Stimulated activated CD4-positive, alpha-beta T cell treated with anti-CD3 and anti-CD28 coated beads, Interleukin-4, amount 100 ng/mL, for 48 hours (primary cell): ENCODE measurements at places on chromosomes 7 and 10.

DNA sequence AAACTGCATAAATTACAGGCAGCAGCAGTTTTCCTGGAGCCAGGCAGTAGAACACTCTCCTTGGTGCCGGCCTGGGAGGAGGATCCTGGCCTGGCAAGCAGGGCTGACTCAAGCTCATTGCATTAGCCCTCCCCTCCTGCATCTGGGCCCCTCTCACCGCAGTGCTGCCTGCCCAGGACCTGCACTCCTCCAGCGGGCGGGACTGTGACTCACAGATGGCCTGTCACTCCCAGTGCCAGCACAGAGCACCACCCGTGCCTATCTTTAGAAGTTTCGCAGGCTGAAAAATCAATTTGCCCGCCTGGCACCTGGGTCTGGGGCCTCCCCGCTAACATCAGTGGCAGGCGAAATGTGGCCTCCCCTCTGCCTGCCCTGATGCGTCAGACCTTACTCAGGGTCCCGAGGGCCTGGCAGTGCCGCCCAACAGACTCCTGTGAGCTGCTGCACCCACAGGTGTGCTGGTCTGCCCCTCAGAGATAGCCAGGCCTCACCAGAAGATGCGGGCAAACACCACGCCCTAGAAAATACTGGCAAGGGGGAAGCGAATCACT, 123.8 kb downstream of the KCNMA1 start:
- no peak for DNase-seq

DNA sequence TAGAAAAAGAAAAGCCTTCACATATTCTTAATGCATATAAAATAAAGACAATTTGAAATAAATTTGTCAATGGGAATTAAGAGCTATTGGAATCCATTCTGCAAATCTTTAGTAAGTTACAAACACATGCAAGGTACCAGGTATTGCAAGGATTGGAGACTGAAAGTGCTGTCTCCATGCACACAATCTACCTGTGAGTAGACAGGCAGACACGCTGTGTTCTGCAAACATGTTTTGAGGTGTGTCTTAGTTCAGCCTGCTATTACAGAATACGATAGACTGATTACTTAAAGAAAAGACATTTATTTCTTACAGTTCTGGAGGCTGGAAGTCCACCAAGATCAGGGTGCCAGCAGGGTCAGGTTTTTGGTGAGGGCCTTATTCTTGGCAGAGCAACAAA, 10.0 kb downstream of the NMT2 start:
- no peak for DNase-seq

DNA sequence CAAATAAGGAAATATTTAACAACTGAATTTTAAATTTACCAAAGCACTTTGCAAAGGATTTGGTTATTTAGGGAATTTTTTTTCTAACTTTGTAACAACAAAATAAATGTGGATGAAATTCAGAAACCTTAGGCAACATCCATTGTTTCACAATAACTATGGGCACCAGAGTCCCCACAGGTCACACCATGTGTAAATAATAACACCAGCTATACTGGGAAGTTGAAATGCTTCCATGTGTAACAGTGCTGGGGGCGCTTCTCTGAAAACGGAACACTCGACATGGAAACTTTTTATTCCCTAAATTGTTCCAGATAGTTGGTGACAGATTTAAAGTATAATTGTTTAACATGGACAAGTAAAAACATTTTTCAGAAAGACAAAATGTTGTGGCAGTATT, 818.6 kb downstream of the TNS3 start:
- DNase-seq: no peak

DNA sequence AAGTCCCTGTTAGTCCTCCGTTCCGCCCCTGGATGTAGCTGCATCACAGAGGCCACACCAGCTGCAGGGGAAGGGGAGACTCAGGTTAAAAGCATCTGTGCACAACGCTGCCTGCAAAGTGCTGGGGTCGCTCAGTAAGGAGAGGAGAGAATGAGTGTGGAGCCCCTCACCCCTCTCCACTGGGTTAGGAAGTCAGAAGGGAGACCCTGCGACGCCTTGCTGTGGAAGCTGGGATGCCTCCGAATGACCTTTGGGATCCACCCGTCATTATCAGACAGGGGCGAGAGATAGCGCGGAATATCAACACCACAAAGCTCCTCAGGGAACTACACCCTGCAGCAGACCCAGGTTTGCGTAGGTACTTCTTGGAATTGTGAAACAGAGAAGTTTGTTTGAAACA, 167.7 kb upstream of the SHH start:
- DNase-seq: no peak

GRCh38 chr10:9427209-9427608, 1372.7 kb downstream of the GATA3 start:
- DNase-seq: no peak

DNA sequence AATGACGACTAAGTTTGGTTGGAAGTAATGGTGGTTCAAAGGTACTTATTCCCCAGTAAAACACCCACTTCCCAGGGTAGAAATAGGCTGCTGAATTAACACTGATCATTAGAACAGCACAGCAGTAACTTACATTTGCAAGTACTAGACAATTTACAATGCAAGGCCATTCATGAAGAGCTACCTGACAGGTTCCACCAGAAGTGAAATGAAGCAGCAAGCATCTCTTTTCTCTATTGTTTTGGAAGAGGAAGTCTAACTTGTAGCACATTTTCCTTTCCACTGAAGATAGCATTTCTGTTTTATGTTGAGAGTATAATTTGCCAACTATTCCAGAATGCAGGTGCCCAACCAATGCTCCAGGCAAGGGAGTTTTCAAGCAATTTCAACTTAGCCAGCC, 145.9 kb downstream of the CREB5 start:
- DNase-seq: no peak

DNA sequence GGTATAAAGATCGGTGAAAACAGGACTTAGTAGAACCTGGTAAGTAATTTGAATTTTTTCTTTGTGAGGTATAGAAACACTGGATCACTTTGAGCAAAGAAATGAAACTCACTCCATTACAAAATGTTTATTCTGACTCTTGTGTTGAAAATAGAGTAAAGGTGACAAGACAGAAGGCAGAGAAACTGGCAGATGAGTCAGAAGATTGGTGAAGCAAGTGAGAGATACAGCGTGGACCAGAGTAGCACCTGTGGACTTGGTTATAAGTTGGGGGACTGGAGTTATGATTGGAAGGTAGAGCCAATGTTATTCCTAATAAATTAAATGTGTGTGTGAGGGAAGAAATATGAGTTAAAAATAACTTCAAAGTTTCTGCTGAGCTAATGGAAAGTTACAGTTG, 620.9 kb downstream of the ZWINT start:
- no peak for DNase-seq
